Ammon's horn (tissue), 1 donor: ENCODE measurements at places on chromosomes 3 and 15.

DNA sequence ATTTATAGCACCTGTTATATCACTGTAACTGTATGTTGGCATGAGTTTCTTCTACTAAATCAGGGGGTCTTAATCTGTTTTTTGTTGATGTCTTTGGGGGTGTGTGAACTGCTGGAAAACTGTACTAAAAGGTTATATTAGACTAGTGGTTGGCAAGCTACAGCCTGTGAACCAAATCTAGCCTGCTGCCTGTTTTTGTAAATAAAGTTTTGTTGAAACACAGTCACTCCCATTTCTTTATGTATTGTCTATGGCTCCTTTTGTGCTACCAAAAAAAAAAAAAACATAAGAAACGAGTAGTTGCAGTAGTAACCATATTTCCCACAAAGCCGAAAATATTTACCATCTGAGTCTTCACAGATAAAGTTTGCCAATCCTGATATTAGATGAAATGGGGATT, 126.7 kb downstream of the AKAP13 start:
- DNase-seq: no peak

DNA sequence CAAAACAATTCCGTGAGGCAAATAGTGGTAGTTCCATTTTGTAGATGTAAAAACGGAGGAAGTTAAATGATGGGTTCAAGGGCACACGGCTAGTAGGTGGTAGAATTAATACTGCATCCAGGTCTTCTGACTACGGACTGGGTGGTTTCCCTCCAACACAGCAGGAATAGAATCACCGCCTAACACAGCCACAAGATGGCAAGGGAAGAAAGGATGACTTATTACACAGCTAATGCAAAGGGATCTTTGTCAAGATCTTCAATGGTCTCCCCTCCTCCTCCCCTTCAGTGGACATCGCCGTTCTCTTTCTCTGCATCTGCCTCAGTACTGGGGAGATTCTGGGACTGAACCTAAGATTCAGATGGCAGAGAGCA, 524 bp upstream of the TOPBP1 start:
- DNase-seq: peak; percentile 40

DNA sequence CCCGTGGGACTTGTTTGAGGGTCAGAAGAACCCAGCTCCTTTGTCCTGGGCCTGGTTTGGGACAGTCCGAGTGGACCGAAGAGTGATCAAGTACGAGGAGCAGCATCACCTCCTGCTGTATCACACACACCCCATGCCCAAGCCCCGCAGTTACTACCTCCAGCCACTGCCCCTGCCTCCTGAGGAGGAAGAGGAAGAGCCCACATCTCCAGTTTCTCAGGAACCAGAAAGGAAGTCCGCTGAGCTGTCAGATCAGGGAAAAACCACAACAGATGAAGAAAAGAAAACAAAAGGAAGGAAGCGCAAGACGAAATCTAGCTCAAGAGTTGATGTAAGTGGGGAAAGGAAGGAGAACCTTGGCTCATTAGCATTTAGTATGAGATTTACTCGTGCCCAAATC, 3.3 kb upstream of the P2RY12 start:
- DNase-seq: peak; percentile 27

- peak; percentile 42 for DNase-seq
These were observed 8.7 kb downstream of the CD86 start for GRCh38 chr3:122063908-122064307.

GRCh38 chr3:193214445-193214844, 26.6 kb upstream of the PLAAT1 start:
- no peak for DNase-seq

DNA sequence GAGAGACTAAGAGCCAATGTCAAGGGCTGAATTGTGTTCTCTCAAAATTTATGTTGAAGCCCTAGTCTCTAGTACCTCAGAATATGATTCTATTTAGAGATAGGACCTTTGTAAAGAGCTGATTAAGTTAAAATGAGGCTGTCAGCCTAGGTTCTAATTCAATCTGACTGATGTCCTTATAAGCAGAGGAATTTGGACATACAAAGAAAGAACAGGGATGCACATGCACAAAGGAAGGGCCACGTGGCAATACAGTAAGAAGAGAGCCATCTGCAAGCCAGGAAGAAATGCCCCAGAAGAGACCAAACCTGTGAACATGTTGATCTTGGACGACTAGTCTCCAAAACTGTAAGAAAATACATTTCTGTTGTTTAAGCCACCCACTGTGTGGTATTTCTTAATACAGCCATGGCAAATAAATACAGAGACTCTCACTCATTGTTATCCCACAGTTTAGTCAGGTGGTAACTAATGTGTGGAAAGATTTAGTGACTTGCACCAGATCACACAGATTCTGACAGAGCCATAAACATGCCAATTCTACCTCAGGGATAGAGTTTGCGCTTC, 652.2 kb downstream of the NAALADL2 start:
- no peak for DNase-seq

DNA sequence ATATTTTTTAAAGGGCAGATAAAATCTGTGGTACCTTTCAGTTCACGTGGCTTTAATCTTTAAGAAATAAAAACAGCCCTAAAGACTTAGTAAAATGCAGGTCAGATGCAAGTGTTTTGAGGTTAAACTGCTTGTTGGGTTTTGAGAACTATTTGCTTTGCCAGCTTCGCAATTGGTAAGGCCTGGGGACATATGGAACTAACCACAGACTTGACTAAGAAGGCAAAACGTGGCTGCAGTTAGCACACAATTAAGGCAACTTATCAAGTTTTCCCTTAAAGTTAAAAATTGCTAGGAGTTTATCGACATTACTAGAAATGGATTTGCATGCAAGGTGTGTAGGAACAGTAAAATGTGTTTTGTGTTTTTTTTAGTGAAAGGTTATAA, 206.9 kb downstream of the ZNF385D start:
- DNase-seq: no peak

DNA sequence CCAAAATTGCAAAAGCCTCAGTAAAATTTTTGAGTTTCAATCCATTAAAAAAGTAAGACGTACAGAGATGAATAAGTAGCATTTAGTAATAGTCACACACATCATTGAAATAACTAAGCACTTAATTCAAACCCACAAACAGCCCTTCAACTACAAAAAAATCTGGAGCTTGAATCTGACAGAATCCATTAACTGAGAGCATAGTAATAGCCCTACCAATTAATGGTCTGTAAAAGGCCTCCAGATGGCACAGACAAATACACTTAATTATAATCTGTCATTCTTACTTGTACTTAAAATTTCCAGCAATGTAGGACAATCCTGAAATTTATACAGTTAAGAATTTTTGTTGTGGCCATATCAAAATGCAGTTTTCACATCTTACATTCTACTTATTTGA, 246.9 kb downstream of the VGLL3 start:
- no peak for DNase-seq

DNA sequence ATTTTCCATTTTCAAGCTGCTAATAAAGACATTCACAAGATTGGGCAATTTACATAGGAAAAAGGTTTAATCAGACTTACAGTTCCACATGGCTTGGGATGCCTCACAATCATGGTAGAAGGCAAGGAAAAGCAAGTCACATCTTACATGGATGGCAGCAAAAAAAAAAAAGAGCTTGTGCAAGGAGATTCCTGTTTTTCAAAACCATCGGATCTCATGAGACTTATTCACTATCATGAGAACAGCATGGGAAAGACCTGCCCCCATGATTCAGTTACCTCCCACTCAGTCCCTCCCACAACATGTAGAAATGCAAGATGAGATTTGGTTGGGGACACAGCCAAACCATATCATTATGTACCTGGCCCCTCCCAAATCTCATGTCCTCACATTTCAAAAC, 202.0 kb downstream of the FNDC3B start:
- no peak for DNase-seq

GRCh38 chr3:138799822-138800221, 34.9 kb downstream of the PIK3CB start:
- peak; percentile 31 for DNase-seq

DNA sequence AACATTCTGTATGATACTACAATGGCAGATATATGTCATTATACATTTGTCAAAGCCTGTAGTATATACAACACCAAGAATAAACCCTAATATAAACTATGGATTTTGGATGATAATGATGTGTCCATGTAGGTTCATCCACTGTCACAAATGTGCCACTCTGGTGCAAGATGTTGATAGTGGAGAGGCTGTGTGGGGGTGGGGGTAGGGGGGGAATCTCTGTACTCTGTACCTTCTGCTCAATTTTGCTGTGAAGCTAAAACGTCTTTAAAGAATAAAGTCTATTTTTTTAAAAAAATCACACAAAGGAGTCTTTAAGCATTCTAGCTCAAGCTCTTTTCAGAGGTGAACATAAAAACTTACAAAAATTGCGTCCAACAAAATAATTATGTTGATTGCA, 88.2 kb upstream of the ABI3BP start:
- DNase-seq: no peak

DNA sequence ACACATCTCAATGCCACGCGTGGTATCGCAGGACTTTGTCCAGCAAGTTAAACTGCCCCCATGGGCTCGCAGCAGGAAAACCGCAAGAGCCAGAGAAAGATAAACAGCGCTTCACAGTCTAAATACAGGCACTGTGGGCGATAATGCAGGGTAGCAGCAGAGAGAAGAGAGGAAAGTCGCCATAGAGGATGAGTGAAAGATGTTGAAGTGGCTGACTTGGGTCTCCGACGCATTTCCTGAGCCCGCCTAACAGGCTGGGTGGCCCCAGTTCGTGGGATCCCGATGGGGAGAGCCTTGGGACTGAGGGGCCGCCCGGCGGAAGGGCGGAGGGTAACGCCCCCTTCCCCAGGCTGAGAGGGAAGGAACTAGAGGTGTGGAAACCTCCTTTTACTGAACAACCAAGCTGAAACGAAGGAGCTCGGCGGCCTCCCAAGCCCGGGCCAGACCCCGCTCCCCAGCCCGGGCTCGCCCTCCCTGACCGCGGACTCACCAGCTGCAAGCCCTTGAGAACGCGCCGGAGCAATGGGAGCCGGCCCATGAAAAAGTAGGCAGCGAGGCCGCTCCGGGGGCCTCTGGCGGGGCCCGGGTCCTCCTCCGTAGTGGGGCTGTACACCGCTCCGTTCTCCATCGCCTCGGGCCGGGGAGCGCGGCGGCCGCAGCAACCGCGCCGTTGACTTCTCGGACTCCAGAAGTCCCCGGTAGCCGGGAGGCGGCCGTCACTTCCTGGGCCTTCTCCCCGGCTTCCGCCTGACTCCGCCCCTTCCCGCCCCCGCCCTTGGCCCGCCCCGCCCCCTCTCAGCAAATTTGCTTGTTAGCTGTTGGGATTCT, at the start of gene CMTM6:
CMTM6 (minus strand) TSS at position 735 of the 828 bp plus-strand sequence; CDS start at position 628, 107 bp downstream.
- DNase-seq: peak; percentile 85

GRCh38 chr3:142929109-142929508, 34.4 kb downstream of the PAQR9 start:
- DNase-seq: no peak

DNA sequence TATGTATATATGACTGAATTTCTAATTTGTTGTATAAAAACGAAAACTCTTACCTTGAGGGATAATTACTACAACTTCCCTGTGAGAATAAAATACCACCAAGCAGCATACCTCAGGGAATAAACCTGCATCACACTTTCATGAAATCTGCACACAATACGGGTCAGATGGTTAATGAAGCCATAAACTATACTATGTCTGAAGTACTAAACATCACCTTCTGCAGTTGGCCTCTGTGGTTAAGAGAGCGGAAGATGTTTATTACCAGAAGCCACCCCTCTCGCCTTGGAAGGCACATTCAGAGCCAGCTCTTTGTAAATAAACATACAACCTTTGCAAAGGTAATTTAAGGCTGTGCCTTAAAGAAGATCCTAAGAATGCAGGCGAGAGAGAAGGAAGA, 462.1 kb upstream of the NR2F2 start:
- DNase-seq: no peak

DNA sequence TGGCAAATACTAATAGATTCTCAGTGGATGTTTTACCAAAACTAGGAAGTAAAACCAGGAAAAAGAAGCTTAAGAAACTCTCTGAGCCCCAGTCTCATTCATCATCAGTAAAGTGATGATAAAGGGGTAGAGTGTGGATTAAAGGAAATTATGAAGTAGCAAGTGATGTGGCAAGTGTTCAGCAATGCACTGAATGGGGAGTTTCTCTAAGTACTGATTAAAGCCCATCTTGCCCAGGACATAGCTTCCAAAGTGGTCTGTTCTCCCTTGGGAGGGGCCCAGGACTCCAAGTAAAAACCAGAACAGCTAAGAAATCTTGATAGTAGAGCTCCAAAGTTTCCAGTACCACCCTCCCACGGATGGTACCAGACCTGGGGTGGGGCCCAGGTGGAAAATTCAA, 137.3 kb downstream of the WNT5A start:
- DNase-seq: no peak

DNA sequence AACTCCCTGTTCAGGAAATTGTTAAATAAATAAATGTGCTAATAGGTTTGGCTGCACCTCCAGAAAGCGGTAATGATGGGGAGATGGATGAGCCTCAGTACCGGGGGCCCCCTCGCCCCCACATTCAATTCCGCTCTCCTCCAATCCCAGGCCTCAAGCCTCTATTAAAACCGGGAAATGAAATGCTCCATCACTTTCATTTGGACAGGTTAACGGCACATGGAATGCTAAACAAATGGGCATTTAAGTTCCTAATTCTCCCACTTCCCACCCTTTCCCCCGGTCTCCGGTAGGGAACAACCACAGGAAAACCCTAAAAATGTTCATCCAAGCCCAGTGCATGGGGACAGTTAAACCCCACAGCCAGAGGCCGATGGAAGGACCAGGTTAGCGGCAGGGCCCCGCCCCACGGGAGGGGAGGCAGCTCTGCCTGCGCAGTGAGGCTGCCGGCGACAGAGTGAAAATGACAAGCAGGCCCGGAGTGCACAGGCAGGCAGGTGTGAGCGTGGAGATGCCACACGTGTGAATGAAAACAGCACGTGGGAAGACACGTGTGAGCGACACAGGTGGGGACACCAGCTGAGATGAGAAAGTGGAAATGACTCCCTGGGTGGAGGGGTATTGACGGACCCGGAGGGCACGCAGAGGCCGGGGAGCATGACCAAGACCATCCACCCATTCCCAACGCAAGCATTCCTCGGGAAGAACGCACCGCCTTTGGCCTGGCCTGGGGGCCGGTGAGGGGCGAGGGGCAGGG, 28.1 kb downstream of the RNU5B-1 start:
- DNase-seq: no peak

GRCh38 chr15:34323217-34323616, 14.4 kb downstream of the SLC12A6 start:
- DNase-seq: no peak

DNA sequence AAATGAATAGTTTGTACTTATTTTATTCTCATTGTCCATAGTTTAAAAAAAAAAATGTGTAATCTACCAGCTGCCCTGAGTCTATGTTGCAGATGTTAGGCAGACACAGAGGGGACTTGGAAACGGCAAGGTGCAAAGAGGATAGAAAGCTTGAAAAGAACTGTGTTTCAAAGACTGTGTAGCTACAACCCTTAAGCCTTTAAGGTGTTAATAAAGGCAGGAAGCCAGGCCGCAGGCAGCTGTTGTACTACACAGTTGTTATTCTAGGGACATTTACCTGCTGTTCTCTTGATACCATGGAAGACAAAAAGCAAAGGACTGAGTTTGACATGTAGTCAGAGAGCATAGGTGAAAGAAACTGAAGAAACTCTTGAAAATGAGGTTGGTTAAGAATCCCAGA, 440.0 kb downstream of the TUSC7 start:
- DNase-seq: no peak

GRCh38 chr3:102460579-102460978, 25.8 kb downstream of the ZPLD1 start:
- DNase-seq: no peak
